ENCODE measurements at places on chromosomes 2 and 18. TPM values are rescaled to one million over a fixed set of nuclear protein-coding genes. Genes with fewer than 3 reads are reported as not detected.

DNA sequence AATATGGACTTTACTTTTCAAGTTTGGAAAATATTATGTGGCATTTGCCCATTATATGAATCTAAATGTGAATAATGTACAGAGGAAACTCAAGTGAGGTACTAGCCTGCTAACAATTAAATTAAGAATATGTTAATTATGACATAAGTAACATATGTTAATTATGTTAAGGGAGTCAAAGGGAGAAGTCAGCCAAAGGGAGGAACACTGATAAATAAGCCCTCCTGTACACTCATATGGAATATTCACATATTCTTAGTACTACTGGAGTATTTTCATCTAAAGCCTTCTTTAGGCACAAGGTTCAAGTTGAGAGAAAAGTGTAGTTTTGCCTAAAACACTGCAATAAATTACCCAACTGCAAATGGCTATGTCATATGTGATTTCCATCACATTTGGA lies 30.1 kb downstream of the ITGB6 start:
- no peaks in the 10 kb centered on the region for H3K27me3 ChIP-seq
- no peak overlapping the region for H3K4me3 ChIP-seq
- H3K4me1 ChIP-seq, result no peaks in the 10 kb centered on the region
- DNase-seq, result no peak

- no peak for DNase-seq
- no peak overlapping the region for H3K27ac ChIP-seq
- no peaks in the 10 kb centered on the region for H3K36me3 ChIP-seq
- H3K4me3 ChIP-seq, result no peak overlapping the region
- no peaks in the 10 kb centered on the region for H3K27me3 ChIP-seq
Measured at GRCh38 chr18:75033516-75033915, 175.4 kb downstream of the PTGR3 start.

DNA sequence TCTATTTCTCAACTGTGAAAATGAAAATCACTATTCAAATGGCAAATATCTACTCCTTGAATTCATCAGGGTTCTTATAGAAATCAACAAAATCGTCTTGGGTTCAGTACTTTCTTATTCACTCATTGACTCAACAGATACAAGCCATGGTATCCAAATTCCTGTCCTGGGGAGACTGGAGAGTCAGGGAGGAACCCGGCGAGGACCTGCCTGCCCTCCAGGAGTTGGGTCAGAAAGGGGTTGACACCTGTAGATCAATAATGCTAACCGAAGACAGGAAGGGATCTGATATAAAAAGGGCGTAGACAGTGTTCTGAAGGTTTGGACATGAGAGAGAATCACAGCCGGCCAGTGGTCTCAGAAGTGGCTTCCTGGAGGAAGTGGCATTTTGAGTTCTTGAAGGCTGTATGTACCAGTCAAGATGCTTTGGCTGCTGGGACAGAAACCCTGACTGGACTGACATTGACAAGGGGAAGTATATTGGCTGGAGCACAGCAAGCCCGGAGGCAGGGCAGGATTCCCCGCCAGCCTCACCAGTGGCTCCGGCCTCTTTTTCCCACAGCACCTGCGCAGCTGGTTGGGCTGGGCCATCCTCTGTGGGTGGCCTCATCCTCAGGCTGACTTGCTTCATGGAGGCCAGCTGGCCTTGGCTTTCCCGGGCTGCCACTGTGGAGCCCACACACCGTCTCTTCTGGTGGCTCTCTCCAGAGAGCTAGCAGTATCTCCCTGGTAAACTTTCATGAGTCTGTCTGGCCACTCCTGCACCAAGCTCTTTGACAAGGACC lies 3.0 kb downstream of the LRRFIP1 start:
- H3K36me3 ChIP-seq, result peaks cover 1% of the 10 kb centered on the region
- H3K4me3 ChIP-seq, result no peak overlapping the region
- no peak for DNase-seq
- H3K27me3 ChIP-seq, result peaks cover 2% of the 10 kb centered on the region

DNA sequence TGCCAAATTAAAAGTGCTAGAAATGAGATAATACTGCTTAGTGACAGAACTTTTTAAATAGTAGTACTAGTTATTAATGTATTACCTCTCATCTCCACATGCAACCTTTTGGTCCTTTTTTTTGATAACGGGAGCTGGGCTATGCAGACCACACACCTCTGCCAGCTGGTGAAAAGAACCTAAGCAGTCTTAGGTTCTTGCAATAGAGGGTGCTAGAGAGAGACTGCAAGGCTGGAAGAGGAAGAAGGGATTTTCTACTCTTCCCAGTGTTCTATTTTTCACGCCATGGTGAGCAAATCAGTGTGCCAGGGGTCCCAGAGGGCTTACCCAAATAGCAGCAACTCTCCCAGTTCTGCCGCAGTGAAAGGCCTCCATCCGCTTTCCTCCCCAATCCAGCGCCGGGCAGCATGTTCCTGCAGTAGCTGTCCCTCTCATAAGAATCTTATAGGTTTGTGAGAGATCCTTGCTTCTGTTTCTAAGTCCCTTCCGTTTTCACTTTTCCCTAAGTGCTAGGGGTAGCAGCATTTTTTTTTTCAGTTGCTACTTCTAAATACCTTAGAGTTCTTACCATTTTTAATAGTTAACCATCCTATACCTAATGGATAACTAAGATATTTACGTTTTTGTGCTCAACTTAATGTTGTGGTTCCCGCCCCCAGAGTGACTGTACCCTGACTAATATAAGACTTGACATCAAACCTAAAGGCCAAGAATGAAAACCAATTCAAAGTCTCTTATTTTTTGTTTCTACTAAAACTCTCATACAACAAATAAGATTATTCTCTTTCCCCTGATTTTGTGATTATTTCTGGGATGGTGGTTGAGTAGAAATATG lies 69.4 kb upstream of the UBE2E3 start:
- H3K27me3 ChIP-seq, result no peaks in the 10 kb centered on the region
- no peaks in the 10 kb centered on the region for H3K36me3 ChIP-seq
- no peak overlapping the region for H3K27ac ChIP-seq
- peak; percentile 13 for DNase-seq
- H3K4me1 ChIP-seq, result no peaks in the 10 kb centered on the region

- H3K4me1 ChIP-seq, result no peaks in the 10 kb centered on the region
- H3K4me3 ChIP-seq, result no peak overlapping the region
- no peak overlapping the region for H3K27ac ChIP-seq
Measured at GRCh38 chr2:183995632-183996031, 602.7 kb upstream of the ZNF804A start.

- no peak for DNase-seq
- H3K4me1 ChIP-seq, result peaks cover 2% of the 10 kb centered on the region
- no peak overlapping the region for H3K27ac ChIP-seq
- H3K27me3 ChIP-seq, result no peaks in the 10 kb centered on the region
Measured at GRCh38 chr2:9330612-9331270, 92.6 kb downstream of the ITGB1BP1 start.

DNA sequence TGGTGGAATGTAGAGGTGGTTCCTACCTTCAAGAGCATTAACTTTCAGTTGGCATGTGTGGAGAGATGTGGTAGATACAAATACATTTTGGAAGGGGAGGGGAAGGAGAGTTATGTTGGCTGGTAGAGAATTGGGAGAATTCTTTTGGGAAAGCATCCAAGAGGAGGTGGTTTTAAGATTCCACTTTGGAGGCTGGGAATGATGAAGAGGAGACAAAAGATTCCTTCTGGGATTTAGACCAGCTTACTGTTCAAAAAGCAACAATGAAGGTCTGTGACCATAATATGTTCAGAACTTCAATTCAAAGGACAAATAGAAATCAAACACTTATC lies 120.8 kb upstream of the FOSL2 start:
- no peaks in the 10 kb centered on the region for H3K36me3 ChIP-seq
- no peak for DNase-seq
- no peak overlapping the region for H3K27ac ChIP-seq

GRCh38 chr2:7132753-7133152 lies 215.5 kb downstream of the RNF144A start:
- no peaks in the 10 kb centered on the region for H3K36me3 ChIP-seq
- no peaks in the 10 kb centered on the region for H3K4me1 ChIP-seq
- DNase-seq, result no peak
- H3K27me3 ChIP-seq, result no peaks in the 10 kb centered on the region
- no peak overlapping the region for H3K27ac ChIP-seq

GRCh38 chr2:25481381-25482300 lies 139.9 kb upstream of the DNMT3A start:
- H3K27me3 ChIP-seq, result no peaks in the 10 kb centered on the region
- H3K4me1 ChIP-seq, result no peaks in the 10 kb centered on the region
- H3K27ac ChIP-seq, result no peak overlapping the region
- no peaks in the 10 kb centered on the region for H3K36me3 ChIP-seq
- no peak overlapping the region for H3K4me3 ChIP-seq

DNA sequence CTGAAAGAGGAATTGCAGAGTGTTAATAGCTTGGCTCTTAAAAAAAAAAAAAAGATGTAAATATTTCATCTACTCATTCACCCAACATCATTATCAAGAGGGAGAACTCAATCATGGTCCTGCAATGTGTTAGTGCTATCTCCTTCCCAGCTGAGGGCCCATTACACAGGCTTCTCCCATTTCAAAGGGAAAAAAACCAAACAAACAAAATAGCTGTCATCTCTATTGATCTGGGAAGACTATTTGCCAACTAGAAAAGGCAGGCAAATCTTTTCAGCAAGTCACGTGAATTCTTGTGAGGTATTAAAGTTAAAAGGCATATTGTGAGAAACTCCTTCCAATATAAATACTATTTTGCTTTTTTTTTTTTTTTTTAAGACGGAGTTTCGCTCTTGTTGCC lies 194.3 kb downstream of the MYO1B start:
- H3K36me3 ChIP-seq, result no peaks in the 10 kb centered on the region
- no peaks in the 10 kb centered on the region for H3K27me3 ChIP-seq
- H3K27ac ChIP-seq, result no peak overlapping the region
- no peak overlapping the region for H3K4me3 ChIP-seq
- no peak for DNase-seq

DNA sequence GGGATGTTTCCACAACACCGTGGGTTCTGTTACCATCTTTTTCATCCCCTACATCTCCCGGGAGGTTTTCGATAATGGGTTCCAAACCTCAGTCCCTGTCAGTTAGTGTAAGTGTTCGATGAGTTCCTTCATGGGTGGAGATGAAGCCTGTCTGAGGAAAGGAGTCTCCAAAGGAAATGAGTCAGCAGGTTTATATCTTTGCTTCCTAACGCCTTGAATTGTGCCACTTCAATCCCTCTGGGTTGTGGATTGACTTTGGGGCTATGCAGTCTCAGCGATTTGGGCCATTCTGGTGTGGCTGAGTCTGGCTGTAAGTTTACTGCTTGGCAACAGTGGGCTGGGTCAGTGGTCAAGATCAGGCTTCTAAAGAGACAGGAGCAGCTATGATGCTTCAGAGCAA lies 1.2 kb downstream of the SERPINB5 start:
- no peak overlapping the region for H3K4me3 ChIP-seq
- H3K36me3 ChIP-seq, result no peaks in the 10 kb centered on the region
- no peak for DNase-seq
- H3K27ac ChIP-seq, result no peak overlapping the region

DNA sequence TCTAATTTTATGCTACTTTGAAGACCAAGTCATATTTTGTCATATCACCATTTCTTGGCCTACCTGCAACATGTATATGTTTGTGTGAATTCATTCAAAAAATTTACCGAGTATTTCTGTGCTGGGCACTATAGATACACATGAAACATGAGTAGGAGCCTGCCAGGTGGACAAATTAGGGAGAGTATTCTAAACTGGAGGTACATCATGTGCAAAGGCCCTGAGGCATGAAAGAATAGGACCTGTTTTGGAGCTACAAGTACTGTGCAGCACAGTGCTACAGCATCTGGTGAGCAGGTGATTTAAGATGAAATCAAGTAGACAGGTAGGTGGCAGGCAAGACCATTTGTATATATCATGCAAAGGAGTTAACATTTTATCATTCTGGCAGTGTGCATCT lies 152.9 kb downstream of the MYO3B start:
- H3K27ac ChIP-seq, result no peak overlapping the region
- H3K27me3 ChIP-seq, result no peaks in the 10 kb centered on the region
- H3K36me3 ChIP-seq, result no peaks in the 10 kb centered on the region
- no peaks in the 10 kb centered on the region for H3K4me1 ChIP-seq

The WNT6 gene
- not detected for total RNA-seq

The KIAA2012 gene
- total RNA-seq, result under 0.01 TPM

The SP110 gene
- total RNA-seq, result 7.2 TPM

The TMEM247 gene
- not detected for total RNA-seq

The CNTNAP5 gene
- not detected for total RNA-seq

The MGAT4A gene
- 0.26 TPM for total RNA-seq

The OTOF gene
- not detected for total RNA-seq

Data from fibroblast of lung (primary cell).